Activated CD4-positive, alpha-beta memory T cell treated with anti-CD3 and anti-CD28 coated beads for 36 hours (primary cell): ENCODE measurements at places on chromosomes 2 and 18. TPM values are rescaled to one million over a fixed set of nuclear protein-coding genes. Genes with fewer than 3 reads are reported as not detected.

DSEL gene
- total RNA-seq: 0.12 TPM

ADCYAP1 gene
- not detected for total RNA-seq

GCG gene
- total RNA-seq: not detected

RIT2 gene
- total RNA-seq: not detected

SP5 gene
- total RNA-seq: not detected

GDF7 gene
- total RNA-seq: 0.02 TPM

CYS1 gene
- 0.07 TPM for total RNA-seq

CREB1 gene
- 92.2 TPM for total RNA-seq

CHAC2 gene
- 15.0 TPM for total RNA-seq

ECEL1 gene
- 0.10 TPM for total RNA-seq

TMEFF2 gene
- not detected for total RNA-seq
